ENCODE measurements at places on chromosomes 2 and 18. TPM values are rescaled to one million over a fixed set of nuclear protein-coding genes. Genes with fewer than 3 reads are reported as not detected.

DNA sequence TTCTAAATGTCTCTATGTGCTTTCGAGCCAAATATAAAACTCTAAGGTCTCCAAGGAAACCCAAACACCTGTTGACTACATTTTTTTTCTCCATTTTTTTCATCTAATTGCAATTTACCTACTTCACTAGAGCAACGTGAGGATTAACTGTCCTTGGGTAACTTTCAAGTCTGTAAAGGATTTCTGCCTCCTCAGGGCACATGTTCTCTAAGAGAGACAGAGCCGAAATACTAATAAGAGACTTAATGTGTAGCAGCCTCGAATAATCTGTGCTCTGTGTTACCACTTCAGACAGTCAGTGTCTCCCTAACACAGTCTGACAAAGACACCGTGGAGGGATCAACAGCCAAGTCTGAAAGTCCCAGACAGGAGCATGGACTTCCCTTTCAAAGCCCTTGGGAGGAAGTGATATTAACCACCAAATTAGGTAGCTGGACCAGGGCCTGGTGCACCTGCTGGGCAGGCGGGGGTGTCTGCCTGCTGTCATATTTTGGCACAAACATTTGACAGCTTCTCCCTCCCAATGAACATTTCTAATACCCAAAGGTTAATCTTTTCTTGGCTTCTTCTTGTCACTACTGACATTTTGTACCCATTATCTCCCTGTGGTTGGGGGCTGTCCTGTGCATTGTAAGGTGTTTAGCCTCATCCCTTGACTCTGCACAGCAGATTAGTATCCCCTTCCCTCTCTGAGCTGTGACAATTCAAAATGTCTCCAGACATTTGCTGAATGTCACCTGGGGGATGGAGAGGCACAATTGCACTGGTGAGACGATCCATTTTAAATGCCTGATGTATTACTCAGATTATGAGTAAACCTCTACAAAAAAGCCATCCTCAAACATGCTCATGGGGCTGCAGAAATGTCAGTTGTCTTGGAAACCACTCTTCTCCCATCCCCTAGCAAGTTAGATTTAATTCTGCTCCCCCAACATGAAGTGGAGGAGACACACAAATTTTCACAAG, 45.7 kb upstream of the LYPD1 start:
- H3K4me3 ChIP-seq, result no peak overlapping the region
- no peak for DNase-seq
- peaks cover 3% of the 10 kb centered on the region for H3K4me1 ChIP-seq
- H3K27ac ChIP-seq, result no peak overlapping the region
- peaks cover 5% of the 10 kb centered on the region for H3K36me3 ChIP-seq

- DNase-seq, result no peak
- H3K4me3 ChIP-seq, result no peak overlapping the region
- H3K4me1 ChIP-seq, result no peaks in the 10 kb centered on the region
Measured at GRCh38 chr2:72781480-72781879, 44.4 kb downstream of the EXOC6B start.

DNA sequence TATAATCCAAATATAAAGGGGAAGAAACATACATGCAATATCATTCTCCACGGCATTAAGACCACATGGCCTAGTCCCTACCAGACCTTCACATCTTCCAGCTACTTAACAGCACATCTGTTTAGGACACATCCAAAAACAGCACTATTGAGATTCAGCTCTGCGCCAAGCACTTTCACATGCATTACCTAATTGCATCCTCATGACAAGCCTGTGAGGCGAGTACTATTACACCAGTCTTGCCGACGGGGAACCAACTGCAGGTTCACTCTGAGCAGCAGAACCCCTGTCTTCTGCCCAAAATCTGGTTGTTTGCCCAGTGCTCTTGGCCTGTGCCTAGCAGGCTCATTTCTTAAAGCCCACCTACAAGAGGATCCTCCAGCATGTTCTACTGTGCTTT, 66.7 kb downstream of the AAK1 start:
- H3K4me3 ChIP-seq, result no peak overlapping the region
- no peak overlapping the region for H3K27ac ChIP-seq

SCG2 gene
- total RNA-seq, result 39.1 TPM

All from spinal cord (tissue), 10 donors.